ENCODE measurements at places on chromosomes 13 and 19. TPM values are rescaled to one million over a fixed set of nuclear protein-coding genes. Genes with fewer than 3 reads are reported as not detected.

DNA sequence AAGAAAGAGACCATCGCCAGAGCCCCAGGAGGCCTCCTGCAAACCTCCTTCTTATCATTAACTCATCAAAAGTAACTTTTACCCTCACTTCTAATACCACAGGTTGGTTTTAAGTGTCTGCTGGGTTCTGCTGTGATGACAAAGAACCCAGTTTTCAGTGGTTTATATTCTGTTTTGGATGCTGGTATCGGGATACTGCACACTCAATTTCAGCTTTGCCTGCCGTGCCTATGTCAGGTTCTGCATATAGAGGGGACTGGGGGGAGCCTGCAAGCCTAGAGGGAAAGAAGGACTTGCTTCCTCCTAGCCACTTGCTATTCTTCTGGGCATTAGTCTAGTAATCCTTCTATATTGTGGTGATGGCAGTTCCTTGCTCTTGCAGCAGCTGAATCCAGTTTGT is 242.4 kb downstream of the KCNRG start:
- DNase-seq, result no peak

DNA sequence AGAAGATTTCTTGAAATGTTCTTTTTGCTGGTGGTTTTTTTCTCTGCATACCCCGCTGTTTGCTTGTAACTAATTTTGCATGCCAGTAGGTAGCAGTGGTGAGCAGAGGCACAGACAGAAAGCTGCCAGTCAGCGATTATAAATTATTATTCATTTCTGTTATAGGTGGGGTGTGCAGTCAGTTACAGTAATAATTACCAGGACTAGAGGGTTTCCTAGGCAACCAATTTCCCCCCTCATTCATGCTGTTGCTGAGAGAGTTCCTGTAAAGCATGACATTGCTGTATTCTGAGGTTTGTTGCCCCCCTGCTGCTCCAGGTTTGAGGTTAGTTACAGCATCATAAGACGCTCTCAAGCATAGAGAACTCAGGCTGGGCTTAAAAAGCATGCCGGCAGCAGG is 104.5 kb downstream of the URI1 start:
- DNase-seq, result peak; percentile 45

DNA sequence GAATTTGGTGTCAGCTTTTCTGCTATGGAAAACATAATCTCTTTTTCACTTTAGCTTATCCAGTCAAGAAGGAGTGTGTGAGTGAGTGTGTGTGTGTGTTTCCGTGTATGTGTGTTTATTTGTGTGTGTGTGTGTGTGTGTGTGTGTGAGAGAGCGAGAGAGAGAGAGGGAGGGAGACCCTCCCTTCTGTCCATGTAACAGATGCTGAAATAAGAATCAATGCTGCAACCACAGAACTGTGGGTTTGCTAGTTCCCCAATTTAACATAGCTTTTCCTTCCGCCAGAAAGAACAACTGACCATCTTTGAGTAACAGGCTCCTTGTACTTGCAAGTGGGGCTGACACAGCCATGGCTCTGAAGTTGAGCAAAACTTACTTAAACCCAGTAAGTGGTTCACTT is 5.2 kb downstream of the LCP1 start:
- DNase-seq, result no peak

The SLITRK6 gene
- 16.8 TPM for total RNA-seq

DNA sequence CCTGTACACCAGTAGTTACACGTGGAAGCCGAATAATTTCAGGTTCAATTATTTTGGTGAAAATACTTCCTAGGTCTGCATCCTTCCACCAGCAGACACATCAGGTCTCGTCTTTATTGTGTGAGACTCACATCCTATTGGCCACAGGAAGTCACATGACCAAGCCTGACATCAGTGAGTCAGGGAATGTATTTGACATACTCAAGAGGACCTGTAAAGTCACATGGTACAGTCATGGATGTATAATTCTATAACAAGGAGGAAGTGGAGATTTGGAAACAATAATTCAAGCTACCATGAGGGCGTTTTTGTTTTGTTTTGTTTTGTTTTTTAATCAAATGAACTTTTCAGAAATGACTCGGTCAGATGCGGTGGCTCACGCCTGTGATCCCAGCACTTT is 9.3 kb upstream of the HIF3A start:
- DNase-seq, result no peak

- no peak for DNase-seq
Measured at GRCh38 chr13:66995203-66995611, 234.9 kb downstream of the PCDH9 start.

The LRRC4B gene
- total RNA-seq, result 5.1 TPM

The ZNF66 gene
- total RNA-seq, result 7.4 TPM

- no peak for DNase-seq
Measured at GRCh38 chr19:41415154-41415571, 12.0 kb downstream of the B3GNT8 start.

GRCh38 chr19:29630655-29631054 is 24.6 kb downstream of the POP4 start:
- no peak for DNase-seq

The CYP4F2 gene
- total RNA-seq, result 0.89 TPM

GRCh38 chr13:66567899-66568612 is 662.1 kb downstream of the PCDH9 start:
- DNase-seq, result no peak

DNA sequence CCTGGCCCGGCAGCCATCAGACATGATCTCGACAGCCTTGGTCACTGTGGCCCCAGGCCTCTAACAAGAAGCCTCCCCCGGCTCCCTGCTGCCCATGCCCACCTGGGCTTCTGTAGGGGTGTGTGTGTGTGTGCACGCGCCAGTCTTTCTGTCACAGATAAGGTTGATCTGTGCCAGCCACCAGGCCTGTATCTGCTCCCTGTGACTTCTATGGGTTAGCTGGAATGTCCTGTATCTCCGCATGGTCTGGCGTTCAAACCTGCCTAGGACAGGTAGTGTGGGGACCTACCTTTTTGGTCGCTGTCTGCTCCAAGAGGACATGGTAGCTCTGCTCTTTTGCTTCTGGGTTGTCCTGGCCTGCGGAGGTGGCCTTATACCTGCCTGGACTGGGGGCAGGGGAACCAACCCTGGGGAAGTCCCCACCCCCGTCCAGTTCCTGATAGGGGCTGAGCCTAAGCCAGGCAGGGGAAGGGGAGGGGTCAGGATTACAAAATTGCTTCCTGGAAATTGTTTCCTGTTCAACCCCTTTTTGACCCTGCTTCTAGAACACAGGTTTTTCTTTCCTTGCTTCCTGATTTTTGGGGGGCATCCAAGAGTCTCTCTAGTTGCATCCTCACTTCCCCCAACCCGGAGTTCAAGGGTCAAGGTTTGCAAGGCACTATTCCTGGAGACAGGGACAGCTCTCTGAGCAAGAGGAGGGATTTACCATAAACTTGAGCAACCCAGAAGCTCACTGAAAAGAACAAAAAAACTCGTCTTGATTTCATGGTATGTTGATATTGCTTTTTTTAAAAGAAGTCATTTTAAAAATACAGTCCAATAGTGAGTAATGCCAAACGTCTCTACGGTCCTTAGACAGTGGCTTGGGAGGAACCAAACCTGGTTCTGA is at the start of gene LRG1:
TSS of gene LRG1 (minus strand) at position 344 of the 889 bp plus-strand sequence. CDS start at position 321, 23 bp downstream.
- no peak for DNase-seq

DNA sequence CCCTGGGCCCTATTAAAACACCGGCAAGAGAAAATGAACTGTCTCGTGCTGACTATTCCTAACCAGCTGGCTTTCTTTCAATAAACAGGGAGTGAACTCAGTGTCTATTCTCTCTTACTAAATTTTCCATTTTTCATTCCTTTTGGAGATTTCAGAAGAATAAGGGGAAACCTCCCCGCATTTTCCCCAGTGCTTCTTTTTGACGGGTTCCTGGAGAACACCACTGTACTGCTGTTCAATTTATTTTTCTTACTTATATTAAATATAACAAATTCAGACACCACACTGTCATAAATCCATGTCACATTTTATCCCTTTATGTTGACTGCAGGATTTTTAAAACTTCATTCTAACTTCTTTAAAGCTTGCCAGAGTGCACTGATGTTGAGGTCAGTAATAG is 75.8 kb downstream of the DCLK1 start:
- DNase-seq, result no peak

- no peak for DNase-seq
Measured at GRCh38 chr13:105572401-105572800, 963.1 kb downstream of the EFNB2 start.

The GPR18 gene
- total RNA-seq, result 0.20 TPM

DNA sequence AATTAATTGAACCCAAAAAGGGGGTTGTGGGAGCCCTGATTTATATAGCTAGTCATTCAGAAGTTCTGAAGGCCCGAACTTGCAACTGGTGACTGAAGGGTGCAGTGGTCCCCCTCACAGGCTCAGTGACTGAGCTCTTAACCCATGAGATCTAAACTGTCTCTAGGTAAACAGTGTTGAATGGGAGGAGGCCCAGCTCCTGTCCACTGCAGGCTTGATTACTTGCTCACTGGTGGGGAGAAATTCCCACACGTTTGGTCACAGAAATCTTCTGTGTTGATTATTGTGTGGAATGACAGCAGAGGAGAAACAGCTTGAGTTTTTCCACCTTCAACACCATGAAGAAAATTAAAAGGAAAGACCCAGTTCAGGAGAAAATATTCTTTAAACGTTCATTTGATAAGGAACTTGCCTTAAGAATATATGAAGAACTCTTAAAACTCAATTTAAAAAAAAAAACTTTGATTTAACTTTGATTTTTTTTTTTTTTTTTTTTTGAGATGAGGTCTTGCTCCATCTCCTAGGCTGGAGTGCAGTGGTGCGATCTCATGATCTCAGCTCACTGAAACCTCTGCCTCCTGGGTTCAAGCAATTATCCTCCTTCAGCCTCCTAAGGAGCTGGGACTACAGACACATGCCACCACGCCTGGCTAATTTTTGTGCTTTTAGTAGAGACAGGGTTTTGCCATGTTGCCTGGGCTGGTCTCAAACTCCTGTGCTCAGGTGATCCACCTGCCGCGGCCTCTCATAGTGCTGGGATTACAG is 249.3 kb downstream of the UQCRFS1 start:
- no peak for DNase-seq

The TPTE2 gene
- not detected for total RNA-seq

DNA sequence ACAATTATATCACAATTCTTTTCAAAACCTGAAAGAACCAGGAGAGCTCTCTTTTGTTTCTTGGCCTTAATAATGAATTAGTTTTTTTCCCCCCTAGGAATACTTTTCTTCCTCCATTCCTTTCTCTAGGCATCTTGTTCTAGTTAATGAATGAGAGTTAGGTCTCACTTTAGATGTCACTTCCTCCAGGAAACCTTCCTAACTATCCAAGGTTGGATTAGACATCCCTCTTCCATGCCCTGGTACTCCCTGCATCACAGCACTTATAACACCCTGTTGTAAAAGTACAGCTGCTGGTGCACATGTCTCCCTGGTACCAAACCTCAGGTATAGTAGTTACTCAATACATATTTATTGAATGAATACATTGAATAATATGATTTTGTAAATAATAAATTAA is 21.2 kb upstream of the DGKH start:
- DNase-seq, result no peak

- no peak for DNase-seq
Measured at GRCh38 chr13:49840675-49841074, 48.2 kb upstream of the KPNA3 start.

GRCh38 chr19:10478903-10479384 is 24.2 kb downstream of the KEAP1 start:
- DNase-seq, result peak; percentile 84

The FGF22 gene
- total RNA-seq, result 1.4 TPM

The PDE4A gene
- total RNA-seq, result 2.4 TPM

DNA sequence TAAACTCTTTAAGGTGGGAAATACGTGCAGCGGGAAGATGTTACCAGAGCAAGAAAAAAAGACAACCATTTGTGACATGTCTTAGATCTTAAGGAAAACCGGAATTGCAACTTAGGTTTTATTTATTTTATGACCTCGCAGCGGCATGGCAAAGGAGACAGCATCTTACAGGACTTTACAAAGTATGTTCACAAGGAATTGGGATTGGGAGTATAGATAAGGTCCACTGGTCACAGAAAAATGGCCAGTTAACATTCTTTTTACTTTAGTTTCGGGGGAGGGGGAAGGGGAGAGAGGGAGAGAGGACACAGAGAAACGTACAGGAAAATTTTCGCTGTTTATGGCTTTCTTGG is 104.5 kb upstream of the DIAPH3 start:
- DNase-seq, result no peak

The CERS1 gene
- total RNA-seq, result 2.5 TPM

GRCh38 chr13:29858231-29858630 is 7.8 kb upstream of the UBL3 start:
- DNase-seq, result no peak

GRCh38 chr13:27842571-27842970 is 50.3 kb downstream of the GSX1 start:
- no peak for DNase-seq

DNA sequence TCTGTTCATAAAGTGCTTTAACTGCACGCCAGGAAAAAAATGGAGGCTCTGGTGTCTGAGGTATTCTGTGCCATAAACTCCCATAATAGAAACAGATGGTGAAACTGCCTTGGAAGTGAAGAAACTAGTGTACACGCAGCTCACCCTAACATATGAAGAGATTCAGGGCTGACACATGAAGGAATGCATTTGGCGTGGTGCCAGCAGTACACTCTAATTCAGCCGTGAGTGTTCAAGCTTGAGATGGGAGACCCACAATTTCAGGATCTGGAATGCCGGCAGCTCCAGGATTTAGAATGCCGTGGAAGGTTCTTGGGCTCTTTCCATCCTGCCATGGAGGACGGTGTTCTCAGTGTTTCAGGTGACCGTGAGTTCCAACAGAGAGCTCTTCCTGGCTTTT is 478.4 kb downstream of the TSHZ3 start:
- peak; percentile 44 for DNase-seq

DNA sequence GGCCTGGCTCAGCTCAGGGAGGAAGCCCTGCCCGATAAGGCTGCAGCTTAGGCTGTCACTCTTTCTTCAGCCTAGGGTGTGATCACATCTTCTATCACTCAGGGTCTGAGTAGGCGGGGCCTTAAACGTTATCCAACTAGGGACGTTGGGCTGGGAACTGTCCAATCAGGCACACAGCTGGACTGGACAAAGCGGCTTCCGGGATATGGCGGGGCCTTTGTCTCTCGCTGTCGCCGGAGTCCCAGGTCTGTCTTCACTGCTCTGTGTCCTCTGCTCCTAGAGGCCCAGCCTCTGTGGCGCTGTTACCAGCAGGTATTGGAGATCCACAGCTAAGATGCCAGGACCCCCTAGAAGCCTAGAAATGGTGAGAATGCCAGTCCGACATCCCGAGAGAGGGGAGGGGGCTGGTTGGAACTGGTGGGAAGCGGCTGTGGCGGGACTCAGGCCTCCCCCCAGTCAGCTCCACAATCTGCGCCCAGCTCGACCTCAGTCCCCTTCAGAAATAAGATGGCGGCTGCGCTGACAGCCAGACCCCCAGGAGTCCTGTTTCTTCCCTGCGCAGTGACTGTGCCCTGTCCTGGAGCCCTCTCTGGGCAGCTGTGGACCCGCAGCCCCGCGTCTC is at the start of gene ZNF254:
TSS of gene ZNF254 (plus strand) at position 214 of the 622 bp plus-strand sequence. CDS start at position 335, 121 bp downstream.
- DNase-seq, result peak; percentile 95

The TMEM221 gene
- 0.69 TPM for total RNA-seq

DNA sequence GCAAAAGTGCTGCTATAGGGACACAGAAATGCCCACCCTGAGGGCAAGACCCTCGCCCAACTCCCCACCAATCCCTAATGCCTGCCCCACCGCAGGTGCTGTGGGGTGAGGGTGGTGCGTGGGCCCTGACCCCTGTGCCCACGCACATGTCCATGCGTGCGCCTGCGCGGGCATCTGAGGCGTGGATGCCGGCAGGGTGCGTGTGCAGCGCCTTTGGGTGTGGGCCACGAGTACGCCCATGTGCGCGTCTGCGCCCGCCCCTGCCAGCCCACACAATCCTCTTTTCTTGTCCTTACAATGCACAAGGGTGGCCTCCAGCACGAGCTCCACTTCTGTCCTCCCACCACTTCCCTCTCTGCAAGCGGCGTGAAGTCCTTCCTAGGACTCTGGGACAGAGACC is 14.3 kb downstream of the FUT6 start:
- no peak for DNase-seq

The SRRM5 gene
- total RNA-seq, result not detected

Data from skin of body (tissue), 3 donors.